Epithelial cell of prostate (primary cell): ENCODE measurements at places on chromosomes 5 and 9.

DNA sequence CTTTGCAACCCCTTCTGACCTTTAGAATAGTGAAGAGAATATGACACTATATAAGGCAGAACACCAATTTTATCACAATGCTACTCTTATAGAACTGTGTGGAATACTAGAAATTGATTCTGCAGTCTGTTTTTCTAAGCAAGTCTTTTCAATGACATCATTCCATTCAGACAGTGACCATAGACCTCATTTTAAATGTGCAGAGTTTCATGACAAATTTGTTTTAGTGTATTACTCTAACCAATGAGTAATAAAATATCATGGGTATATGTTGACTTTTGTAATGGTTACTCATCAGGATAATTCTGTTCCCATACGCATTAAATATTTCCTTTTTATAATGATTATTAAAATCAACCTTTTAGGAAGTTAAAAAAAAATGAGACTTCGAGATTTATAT, 219.9 kb downstream of the COX7C start:
- DNase-seq = no peak

GRCh38 chr5:72767289-72768010, 49.0 kb upstream of the TNPO1 start:
- DNase-seq = no peak

DNA sequence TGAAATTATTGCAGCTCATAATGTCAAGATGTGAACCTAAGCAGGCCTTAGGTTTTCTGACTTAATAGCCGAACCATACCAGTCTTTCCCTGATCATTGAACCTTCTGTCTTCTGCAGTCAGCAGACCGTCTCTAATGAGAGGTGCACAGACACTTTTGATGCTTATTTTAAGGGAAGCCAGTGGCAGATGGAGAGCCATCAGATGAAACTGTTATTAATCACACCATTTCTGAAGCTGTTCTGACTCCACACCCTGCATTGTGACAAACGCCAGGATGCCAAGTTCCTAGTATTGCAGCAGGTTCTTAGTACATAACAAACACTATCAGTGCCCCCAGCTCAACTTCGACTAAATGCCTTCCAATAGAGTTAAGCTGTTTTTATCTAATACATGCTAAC, 43.0 kb downstream of the PIK3R1 start:
- DNase-seq = no peak

- no peak for DNase-seq
Measured at GRCh38 chr9:130513078-130513477, 66.3 kb upstream of the FUBP3 start.

DNA sequence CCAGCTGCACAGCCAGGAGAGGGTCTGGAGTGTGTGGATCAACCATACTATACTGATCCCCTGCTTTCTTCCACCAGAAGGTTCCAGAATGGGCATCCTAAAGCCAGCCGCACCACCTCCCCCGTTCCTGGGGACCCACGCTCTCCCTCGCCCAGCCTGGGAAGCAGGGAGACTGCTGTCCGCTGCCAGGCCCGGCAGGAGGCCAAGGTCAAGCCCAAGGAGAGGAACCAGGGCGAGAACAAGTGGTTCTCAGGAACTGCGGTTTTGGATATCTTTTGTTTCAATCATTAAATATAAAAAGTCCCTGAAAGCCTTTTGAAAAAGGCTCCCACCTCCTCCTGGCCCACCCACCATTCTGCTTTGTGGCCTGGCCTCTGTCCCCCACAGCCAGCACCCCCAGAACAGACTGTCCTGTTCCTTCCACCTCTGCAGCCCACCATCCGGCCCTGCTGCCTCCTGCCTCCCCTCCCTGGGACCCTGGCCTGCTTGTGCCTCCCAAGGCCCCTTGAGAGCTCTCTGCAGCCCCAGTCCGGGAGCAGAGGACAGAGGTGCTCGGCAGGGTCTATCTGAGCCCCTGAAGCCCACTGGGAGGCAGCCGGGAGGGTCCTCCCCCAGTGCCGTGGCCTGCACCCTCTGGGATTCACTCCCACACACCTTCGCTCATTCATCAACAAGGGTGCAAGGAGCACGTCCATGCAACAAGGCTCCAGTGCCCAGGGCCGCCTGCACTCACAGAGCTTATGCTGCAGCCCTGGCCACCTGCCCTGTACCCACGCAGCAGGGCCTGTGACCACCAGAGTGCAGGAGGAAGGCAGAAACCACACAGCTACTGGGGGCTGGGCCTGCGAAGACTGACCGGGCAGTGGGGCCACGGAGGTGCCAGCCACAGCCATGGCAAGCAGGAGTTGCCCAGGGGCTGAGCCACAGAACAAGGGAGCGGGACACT, 614 bp upstream of the LCN6 start:
- no peak for DNase-seq

- DNase-seq = peak; percentile 59
Measured at GRCh38 chr5:137078171-137078665, 420.9 kb downstream of the SPOCK1 start.

GRCh38 chr9:91349115-91349555, 12.6 kb downstream of the AUH start:
- DNase-seq = no peak

DNA sequence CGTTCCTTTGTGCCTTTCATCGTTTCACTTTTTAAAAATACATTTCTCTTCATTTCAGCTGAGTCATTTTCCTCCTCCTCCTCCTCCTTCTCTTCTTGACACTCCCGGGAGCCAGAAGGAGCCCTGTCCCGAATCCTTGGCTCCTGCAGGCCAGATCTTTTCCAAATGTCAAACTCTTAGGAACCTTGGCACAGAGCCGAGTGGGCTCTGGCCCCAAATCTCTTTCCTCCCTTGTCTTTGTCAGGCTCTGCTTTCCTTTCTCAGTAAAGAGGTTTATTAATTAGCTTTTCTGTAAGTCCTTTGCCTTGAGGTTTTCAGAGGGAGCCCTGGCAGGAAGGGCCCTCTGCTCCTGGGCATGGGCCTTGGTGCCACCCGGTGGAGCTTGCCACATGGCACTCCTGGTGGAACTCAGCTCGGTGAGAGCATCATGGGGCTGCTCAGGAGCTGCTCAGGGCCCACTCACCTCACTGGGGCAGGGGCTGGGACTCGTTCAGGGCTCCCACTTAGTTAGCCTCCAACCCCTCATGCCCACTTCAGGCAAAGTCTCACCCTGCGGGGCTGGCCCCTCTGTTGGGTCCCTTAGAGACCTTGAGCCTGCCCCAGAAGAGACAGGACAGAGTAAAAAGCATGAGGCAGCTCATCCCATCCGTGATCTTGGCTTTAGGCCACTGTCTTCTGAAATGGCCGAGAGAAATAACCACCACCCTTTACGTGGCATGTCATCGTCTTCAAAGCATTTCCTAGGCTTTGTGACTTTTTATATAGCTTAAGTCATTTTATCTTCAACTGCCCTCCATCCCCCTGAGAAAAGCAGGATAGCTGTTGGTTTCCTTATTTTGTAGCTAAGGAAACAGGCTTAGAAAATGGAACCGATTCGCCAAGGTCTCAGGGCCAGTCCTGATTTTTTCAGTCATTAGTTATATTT, 17.1 kb downstream of the STC2 start:
- DNase-seq = no peak

GRCh38 chr5:116763987-116764866, 189.6 kb upstream of the SEMA6A start:
- peak; percentile 67 for DNase-seq

GRCh38 chr9:74132986-74133385, 364.1 kb upstream of the RORB start:
- no peak for DNase-seq

GRCh38 chr9:123438321-123438720, 82.3 kb downstream of the CRB2 start:
- no peak for DNase-seq

GRCh38 chr5:135800656-135801055, 33.8 kb upstream of the SLC25A48 start:
- DNase-seq = no peak

GRCh38 chr5:56251918-56252553, 18.9 kb upstream of the ANKRD55 start:
- no peak for DNase-seq
